Esophagus mucosa (tissue), 1 donor: ENCODE measurements at places on chromosomes 11 and 22. TPM values are rescaled to one million over a fixed set of nuclear protein-coding genes. Genes with fewer than 3 reads are reported as not detected.

MUC6 gene
- not detected for total RNA-seq

TSPAN32 gene
- total RNA-seq = not detected

DNA sequence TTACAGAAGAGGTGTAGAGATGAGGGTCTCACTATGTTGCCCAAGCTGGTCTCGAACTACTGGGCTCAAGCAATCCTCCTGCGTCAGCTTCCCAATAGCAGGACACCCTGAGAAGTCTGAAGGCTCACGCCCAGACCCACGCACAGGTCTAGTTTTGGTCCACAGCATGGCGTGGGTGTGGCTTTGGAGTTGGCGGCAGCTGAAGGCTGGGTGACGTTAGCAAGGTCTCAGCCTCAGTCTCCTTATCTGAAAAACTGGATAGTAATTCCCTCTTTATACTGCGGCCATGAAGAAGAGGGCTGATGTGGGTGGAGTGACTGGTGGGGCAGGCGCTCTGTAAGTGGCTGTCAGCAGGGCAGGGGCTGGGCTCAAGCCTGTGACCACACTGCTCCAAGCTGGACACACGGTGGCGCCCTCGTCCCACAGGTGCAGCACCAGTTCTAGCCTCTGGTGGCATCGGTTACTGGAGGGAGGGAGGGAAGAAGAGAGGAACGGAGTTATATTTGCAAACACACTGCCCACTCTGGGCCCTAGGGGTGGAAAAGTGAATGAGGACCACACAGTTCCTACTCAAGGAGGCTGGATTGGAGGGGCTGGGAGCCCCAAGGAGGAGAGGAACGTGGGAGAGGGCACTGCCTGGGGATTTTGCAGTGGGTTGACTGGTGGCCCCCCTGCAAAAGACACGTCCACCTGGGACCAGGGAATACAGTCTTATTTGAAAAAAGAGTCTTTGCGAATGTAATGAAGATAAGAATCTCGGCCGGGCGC lies 19.6 kb upstream of the CARD10 start:
- ATAC-seq = peak; percentile 87

GRCh38 chr11:92111287-92111686 lies 113.3 kb upstream of the FAT3 start:
- no peak for ATAC-seq
